ENCODE measurements at places on chromosomes 2 and 18.

DNA sequence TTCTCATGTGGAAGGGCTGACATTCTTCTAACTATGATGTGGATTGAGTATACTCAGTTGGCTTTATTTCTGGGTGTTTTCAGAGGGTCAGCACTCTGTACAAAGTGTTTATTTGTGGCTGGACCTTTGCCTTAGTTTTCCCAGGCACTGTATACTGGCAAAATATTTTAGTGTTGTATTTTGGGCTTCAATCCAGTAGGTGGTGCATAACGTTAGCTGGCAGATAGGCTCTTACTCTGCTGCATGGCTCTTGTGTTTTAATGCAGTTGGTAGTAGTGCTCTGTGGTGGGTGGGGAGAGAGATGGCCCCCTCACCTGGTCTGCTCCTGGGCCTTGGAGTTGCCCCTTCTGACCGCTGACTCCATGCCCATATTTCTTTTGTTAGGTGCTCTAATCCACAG lies 75.6 kb upstream of the REG3A start:
- DNase-seq, result no peak
- no peak overlapping the region for H3K4me3 ChIP-seq
- H3K4me1 ChIP-seq, result no peaks in the 10 kb centered on the region
- no peaks in the 10 kb centered on the region for H3K27me3 ChIP-seq
- no peak overlapping the region for H3K27ac ChIP-seq

DNA sequence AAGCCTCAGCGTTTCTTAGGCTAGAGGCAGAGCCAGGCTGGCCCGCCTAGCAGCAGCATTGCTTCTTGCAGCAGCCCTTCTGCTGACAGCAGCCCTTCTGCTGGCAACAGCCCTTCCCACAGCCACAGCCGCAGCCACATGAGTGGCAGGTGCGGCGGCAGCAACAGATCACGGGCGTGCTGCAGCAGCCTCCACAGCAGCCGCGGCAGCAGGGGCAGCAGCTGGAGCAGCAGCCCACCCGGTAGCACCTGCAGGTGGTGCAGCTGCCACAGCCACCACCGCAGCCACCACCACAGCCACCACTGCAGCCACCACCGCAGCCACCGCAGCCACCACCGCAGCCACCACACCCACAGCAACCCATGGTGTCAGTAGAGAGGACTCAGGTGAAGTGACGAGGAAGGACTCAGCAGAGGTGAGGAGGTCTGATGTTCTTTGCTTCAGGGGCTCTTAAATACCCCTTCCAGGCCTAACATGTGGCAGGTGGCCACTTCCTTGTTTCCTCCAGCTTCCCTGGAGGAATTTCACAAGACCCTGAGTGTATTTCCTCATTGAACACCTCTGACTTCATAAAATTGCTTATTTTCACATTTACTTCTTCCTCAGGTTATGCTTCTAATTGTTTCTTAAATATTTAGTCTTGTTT lies at the start of gene SCYGR6:
SCYGR6 (minus strand) TSS at position 364 of the 646 bp plus-strand sequence; CDS start at position 364, 0 bp downstream.
- H3K4me1 ChIP-seq, result no peaks in the 10 kb centered on the region
- no peaks in the 10 kb centered on the region for H3K27me3 ChIP-seq
- DNase-seq, result no peak
- H3K36me3 ChIP-seq, result no peaks in the 10 kb centered on the region

DNA sequence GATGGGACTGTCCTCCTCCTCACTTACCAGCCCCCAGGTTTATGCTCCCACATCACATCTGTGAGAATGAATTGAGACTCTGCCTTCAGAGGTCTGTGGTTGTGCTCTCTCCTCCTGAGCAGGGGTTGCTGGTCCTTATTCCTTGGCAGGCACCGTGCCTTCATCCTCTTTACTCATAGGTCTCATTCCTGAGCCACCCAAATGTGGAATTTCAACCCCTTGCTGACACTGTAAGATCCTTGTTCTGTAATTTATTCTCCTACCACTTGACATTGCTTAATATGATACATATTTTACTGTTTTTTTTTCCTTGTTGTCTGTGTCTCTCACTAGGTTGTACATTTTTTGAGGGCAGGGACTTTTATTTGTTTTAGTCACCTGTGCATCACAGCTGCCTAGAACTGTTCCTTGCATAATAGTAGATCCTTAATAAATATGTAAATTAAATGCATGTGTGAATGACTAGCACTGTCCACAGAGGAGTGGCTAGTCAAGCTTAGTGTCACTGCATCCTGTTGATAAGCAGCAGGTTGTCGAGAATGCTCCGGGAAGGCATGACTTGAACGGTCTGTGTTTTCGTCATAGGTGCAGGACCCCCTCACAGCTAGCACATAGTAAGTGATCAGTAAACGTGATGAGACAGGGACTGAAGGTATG lies 180.6 kb downstream of the ZNF407 start:
- DNase-seq, result no peak
- no peaks in the 10 kb centered on the region for H3K27me3 ChIP-seq
- H3K4me3 ChIP-seq, result no peak overlapping the region
- no peak overlapping the region for H3K27ac ChIP-seq
- peaks cover 4% of the 10 kb centered on the region for H3K4me1 ChIP-seq

DNA sequence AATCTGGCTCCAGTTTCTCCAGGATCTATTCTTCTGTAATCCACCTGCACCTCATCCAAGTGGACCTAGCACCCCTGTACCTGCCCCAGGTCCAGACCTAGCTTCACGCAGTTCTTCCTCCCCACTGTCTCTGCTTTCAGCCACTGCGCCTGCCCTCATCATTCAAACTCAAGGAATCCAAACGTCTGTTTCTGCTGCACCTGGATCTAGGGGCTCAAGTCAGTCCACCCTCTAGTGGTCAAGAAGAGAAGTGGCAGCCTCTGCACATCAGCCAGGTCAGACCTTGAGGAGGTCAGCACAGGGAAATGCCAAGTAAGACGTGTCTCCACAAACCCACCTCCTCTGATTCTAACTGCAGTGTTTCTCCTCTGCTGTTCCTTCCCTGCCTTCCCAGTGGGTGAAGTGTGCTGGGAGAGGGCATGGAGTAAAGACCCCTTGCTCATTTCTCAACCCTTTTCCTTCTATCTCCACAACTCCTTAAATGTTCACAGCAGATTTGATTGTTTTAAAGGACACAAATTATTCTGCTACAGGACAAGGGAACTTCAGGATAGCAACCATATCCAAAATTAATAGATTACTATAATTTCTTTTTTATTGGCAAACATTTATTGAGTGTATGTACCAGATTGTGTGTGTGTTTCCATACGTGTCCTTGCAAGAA lies 8.6 kb upstream of the RNF152 start:
- no peak overlapping the region for H3K27ac ChIP-seq
- no peak overlapping the region for H3K4me3 ChIP-seq
- peaks cover 41% of the 10 kb centered on the region for H3K27me3 ChIP-seq
- H3K36me3 ChIP-seq, result no peaks in the 10 kb centered on the region
- no peaks in the 10 kb centered on the region for H3K4me1 ChIP-seq
